NCI-H69 (cell line): ENCODE measurements at places on chromosomes 12 and 14.
A peak's percentile ranks its signal among the peaks of the same experiment; 100 is the strongest.

GRCh38 chr12:24919346-24920001 lies 29.4 kb downstream of the BCAT1 start:
- no peak for DNase-seq

DNA sequence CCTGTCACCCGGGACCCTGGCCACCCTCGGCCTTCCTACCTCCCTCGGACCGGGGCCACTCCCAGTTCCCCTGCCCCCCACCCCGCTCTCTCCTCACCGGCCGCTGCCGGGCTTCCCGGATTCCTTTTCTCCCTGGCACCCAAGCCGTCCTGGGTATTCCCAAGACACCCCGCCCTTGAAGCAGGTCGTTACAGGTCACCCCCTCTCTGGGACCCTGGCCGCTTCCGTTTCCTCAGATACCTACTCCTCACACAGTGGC lies 493 bp downstream of the NUMB start:
- DNase-seq, result no peak

- DNase-seq, result no peak
These were observed 42.2 kb downstream of the CMKLR1 start for GRCh38 chr12:108296945-108297344.

DNA sequence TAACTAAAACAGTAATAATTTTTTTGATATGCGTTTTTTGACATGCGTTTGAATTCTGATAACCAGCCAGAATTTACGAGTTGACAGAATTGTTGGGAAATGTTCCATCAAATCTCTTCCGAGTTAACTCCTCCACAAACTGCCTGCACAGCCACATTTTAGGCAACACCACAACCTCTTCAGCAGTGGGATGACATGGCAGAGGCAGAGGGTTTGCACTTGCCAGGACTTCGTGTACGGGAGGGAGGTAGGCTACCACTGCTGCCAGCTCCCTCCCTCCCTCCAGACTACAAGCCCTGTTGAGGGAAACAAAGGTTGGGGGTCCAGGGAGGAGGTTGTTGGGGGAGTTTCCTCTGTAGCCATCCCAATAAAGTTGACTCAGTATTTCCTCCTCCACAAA lies 14.5 kb upstream of the ACTR6 start:
- no peak for DNase-seq

DNA sequence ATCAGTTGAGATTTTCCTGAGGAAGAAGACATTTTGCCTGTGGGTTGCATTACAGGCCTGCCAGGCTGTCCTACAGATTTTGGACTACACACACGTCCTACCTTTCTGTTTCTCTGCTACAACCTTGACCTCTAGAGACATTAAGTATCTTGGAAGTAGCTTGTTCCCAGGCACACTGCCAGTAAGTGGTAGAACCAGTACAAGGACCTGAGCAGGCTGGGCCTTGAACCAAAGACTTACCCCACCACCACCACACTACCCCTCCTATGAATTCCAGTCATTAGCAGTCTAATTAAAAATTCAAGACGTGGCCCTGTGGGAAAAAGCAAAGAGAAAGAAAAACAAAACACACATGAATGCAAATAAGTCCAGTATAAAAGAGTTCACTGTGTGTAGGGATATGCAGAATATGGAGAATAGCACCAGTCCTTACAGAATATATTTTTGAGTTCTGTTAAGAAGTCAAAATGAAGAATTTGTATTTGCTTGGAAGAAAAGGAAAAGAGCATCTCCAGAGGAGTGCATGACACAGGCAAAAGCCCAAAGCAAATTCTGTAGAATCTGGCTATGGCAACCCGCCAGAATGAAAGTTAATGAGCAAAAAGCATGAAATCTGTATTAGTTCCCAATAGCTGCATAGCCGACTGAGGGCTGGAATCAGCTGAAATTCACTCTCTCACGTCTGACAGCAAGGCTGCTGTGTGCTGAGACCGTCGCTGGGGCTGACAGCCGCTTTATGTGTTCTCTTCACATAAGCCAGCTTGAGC lies 74.3 kb upstream of the ST8SIA1 start:
- DNase-seq, result no peak

- DNase-seq, result peak; percentile 84
These were observed 728 bp upstream of the STON2 start for GRCh38 chr14:81400852-81401251.

GRCh38 chr12:32854097-32854496 lies 42.5 kb downstream of the PKP2 start:
- no peak for DNase-seq

DNA sequence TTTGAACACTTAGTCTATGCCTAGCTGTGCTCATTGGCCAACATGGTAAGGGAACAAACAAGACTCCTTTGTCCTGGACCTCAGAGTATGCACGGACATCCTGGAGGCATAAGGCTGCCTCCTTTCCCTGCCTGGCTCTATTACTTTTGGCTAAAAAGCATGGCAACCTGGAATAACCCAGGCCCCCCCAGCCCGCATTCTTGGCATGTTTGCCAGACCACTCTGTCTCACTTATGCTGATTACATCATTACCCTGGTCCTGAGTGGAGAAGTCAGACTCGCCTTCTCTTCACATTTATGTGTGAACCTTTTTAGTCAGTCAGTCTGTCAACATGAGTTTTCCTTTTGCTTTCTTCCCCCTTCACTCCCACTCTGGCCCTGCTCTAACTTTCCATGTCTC lies 58.0 kb upstream of the ELK3 start:
- DNase-seq, result no peak

DNA sequence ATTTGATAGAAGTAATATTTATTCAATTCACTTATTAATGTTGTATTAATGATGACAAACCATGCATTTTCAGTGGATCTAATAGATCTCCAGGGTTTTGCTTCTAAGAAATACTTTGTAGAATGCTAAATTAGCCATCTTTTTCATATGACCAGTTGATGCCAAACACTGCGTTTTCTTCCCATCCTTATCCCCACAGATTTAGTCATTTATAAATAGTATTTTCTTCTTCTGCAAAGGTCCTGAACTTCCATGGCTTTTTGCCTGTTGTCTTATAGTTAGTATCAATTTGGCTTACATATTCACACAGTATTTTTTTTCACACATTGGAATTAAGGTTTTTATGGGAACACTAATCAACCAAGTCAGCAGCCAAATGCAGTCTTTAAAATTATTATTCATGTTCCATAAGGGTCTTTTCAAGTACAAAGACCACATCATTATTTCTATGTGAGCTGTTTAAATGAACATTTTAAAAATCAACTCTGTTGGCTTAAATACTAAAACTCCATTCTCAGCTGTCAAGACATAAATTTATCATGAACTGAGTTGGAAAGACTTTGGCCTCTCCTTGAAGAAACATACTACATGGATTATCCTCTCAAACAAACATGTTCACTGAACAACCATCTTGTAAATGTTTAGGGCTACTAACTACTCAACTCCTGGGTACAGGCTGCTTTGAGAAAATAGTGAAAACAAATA lies 1278.4 kb upstream of the FLRT2 start:
- DNase-seq, result no peak

GRCh38 chr12:122452701-122453285 lies 30.3 kb upstream of the CLIP1 start:
- DNase-seq, result no peak

- DNase-seq, result peak; percentile 59
These were observed 49.4 kb downstream of the SLC25A47 start for GRCh38 chr14:100372357-100373048.

- no peak for DNase-seq
These were observed 58.9 kb downstream of the DHRS2 start for GRCh38 chr14:23694949-23695663.

- peak; percentile 44 for DNase-seq
These were observed 79.9 kb upstream of the SSTR1 start for GRCh38 chr14:38127784-38128183.

GRCh38 chr14:71262441-71262840 lies 355.2 kb downstream of the PCNX1 start:
- DNase-seq, result no peak

GRCh38 chr12:2487278-2487677 lies 307.5 kb upstream of the FKBP4 start:
- DNase-seq, result no peak

DNA sequence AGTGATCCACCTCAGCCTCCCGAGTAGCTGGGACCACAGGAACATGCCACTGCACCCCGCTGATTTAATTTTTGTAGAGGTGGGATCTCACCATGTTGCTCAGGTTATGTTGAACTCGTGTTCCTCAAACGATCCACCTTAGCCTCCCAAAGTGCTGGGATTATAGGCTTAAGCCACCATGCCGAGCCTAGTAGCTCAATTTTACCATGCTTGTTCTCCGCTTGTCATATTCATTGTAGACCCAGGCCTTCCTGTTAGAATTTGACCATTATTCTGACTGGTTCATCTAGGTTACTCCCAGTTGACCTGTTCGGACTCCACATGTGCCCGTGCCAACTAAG lies 24.7 kb downstream of the TMBIM6 start:
- DNase-seq, result no peak

GRCh38 chr14:74539503-74539902 lies 45.9 kb downstream of the ISCA2 start:
- DNase-seq, result no peak

- no peak for DNase-seq
These were observed 247.8 kb downstream of the MDGA2 start for GRCh38 chr14:47427629-47428028.

DNA sequence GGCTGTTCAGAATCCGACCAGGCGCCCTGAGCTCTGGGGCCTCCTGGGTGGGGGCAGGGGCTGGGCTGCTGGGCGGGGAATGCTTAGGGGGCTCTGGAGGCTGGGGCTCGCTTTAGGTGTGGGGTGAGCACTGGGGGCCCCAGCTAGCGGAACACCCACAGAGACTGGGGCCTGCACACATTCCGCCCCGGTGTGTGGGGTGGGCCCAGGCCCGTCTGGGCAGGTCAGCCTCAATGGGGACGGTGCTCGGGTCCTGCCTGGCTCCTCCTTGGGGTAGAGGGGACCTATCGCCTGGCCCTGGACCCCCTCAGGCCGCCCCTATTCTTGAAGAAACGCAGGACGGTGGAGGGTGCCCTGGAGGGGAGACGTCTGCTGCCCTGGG lies 364.8 kb downstream of the TMEM121 start:
- DNase-seq, result no peak

DNA sequence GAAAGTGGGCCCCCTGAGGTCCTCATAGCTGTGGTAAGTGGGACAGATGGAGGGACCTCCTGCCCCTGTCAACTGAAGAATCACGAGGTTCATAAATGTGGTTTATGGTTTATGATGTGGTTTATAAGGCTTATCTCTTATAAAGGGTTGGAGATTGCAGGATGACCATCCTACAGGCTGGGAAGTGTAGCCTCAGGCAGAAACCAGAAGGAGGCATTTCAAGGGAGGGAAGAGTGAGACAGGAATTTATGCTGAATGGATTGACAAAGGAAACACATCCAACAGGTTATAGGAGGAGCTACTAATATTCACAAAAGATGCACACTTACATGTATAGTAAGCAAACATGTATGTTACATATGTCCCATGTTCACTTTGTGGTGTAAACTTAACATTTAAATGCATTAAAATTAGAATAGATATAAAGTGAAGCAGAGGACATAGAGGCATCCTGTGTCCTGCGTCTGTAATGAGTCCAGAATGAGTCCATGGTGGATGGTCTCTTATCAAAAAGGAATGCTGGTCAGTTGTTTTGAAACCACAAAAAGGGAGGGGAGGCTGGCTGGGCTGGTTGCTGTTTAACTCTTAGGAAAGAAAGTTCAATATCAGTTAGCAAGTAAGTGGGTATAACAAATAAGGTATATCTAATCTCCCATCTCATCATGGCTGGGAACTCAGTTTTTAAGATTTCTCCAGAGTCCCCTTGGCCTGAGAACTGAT lies 149.0 kb upstream of the RMST start:
- peak; percentile 76 for DNase-seq

- peak; percentile 16 for DNase-seq
These were observed 395.7 kb upstream of the NOVA1 start for GRCh38 chr14:26993556-26993955.

DNA sequence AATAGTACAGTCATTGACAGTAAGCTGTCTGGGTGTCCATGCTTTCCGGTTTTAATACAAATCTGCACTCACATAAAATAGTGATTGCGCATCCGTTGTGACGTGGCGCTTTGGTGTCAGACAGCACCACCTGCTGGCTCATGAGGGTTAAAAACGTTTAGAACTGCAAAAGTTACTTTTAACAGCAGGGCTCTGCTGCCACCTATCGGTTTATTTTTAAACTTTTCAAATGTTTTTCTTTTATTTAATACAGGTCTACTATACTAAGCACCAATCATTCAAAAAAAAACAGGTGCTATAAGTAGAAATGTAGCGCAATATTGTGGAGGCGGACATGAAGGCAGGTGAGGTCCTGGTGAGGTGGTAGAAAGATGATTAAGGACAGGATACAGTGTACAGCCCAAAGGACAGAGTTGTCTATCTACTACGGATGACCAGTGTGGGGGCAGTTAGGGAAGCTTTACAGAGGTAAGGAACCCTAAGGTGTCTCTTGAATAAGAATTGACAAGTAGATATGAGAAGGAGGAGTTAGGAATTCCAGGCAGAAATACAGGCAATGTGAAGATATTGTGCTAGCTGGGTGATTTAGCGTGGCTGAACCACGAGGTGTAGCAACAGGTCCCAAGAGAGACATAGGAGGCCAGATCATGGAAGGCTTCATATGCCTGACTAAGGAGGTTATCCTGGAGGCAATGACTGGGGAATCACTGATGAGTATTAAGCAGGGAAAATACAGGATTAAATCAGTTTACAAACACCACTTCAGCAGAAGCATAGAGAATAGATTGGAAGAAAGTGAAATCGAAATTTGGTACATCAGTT lies 91.5 kb upstream of the PRB2 start:
- peak; percentile 80 for DNase-seq

- no peak for DNase-seq
These were observed 149.3 kb upstream of the LRFN5 start for GRCh38 chr14:41457393-41457792.

GRCh38 chr14:62654641-62655040 lies 390.6 kb downstream of the KCNH5 start:
- DNase-seq, result no peak

GRCh38 chr12:62732861-62733427 lies 202.0 kb downstream of the PPM1H start:
- DNase-seq, result no peak

DNA sequence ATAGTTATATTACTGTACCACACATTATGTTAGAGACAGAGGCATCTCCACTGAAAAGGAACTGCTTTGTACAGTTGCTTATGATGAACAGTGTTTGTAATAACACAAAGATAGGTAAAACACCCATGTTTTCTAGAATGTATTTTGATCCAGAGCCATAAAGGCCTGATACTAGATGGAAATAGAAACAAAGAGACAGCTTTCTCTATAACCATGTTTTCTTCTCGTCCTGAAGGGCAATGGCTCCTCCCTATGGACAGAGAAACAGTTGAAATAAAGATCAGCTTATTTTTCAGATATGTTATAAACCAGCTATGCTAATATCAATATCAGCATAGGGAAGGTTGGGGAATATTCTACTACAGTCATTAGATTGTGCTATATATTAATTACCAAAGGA lies 109.2 kb downstream of the ATXN7L3B start:
- peak; percentile 43 for DNase-seq

- peak; percentile 87 for DNase-seq
These were observed 227.2 kb downstream of the DACT1 start for GRCh38 chr14:58864751-58865513.

DNA sequence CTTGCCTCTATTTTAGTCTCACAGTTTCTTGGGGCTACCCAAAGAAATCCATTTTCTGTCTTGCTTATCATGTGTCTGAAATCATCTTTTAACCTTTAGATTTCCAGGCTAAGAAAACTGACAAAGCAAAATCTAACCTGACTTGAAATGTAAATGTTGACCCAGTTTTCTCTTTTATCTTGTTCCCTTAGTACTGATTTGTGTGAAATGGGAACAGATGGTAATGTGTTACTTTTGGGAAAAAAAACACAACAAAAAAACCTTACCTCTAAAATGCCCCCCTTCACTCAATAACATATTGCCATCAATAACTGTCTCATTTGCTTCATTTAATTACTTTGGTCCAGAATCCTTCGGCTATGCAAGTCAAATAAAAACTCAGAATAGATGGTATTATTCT lies 383.2 kb upstream of the DCN start:
- DNase-seq, result peak; percentile 12
